ENCODE measurements at places on chromosomes 5 and 9. TPM values are rescaled to one million over a fixed set of nuclear protein-coding genes. Genes with fewer than 3 reads are reported as not detected.
A peak's percentile ranks its signal among the peaks of the same experiment; 100 is the strongest.

IRGM gene
- not detected for total RNA-seq

GLRA1 gene
- total RNA-seq = not detected

CERCAM gene
- total RNA-seq = 27.9 TPM

NXNL2 gene
- total RNA-seq = not detected

CDKN2B gene
- 1.8 TPM for total RNA-seq

LRRC26 gene
- not detected for total RNA-seq

F2RL2 gene
- total RNA-seq = 311 TPM

GABRA6 gene
- total RNA-seq = not detected

GMCL2 gene
- total RNA-seq = not detected

PLPP7 gene
- total RNA-seq = 4.9 TPM

STXBP1 gene
- 113 TPM for total RNA-seq

PCDHB9 gene
- 15.2 TPM for total RNA-seq

PCDHGA9 gene
- total RNA-seq = 3.1 TPM

LCN1 gene
- not detected for total RNA-seq

PLK2 gene
- total RNA-seq = 572 TPM

GRCh38 chr5:61132559-61132958, 29.7 kb downstream of the SMIM15 start:
- peaks cover 7% of the 10 kb centered on the region for H3K4me1 ChIP-seq
- H3K4me3 ChIP-seq = no peak overlapping the region
- no peaks in the 10 kb centered on the region for H3K36me3 ChIP-seq
- H3K27me3 ChIP-seq = peaks cover 1% of the 10 kb centered on the region
- H3K27ac ChIP-seq = no peak overlapping the region

DNA sequence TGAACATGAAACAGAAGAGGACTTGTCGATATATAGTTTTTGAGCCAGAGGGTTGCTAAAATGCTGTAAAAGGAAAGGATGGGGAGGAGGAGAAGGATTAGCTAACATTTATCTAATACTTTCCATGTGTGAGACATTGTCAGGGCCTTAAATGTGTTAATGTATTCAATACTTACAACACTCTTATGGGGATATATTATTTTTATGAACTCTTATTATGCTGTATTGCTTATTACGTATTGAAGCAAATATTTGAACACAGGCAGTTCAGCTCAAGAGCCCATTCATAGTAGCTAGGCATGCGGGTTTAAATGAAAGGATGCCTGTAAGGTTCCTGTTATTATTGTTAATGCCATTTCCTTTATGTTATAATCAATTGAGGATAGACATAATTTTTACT, 391.5 kb downstream of the CCDC171 start:
- no peaks in the 10 kb centered on the region for H3K36me3 ChIP-seq
- no peak overlapping the region for H3K27ac ChIP-seq
- H3K4me3 ChIP-seq = no peak overlapping the region
- DNase-seq = no peak
- no peaks in the 10 kb centered on the region for H3K27me3 ChIP-seq
- no peaks in the 10 kb centered on the region for H3K4me1 ChIP-seq

DNA sequence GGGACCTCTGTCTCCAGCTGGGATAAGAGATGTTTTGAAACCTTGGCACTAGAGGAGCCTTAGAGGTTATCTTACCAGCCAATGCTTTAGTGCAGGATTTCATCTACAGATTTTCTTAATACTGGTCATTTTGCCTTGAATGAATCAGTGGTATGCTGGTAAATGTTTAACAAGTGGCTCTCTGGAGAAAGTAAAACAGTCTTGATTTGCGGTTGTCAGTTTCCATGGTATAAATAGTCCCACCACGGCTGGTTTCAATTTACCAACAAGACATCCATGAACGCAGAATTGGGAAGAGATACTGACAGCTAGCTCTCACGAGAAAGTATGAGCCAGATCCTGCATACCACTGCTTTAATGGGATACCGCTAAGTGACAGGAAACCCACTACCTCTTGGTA, 56.7 kb upstream of the CXCL14 start:
- no peaks in the 10 kb centered on the region for H3K36me3 ChIP-seq
- H3K27me3 ChIP-seq = peaks cover 2% of the 10 kb centered on the region
- H3K4me1 ChIP-seq = no peaks in the 10 kb centered on the region

GRCh38 chr5:98109561-98110006, 663.9 kb upstream of the RGMB start:
- no peak overlapping the region for H3K27ac ChIP-seq
- H3K4me3 ChIP-seq = no peak overlapping the region
- DNase-seq = no peak
- no peaks in the 10 kb centered on the region for H3K27me3 ChIP-seq

GRCh38 chr5:35096932-35097331, 49.2 kb upstream of the AGXT2 start:
- no peak for DNase-seq
- H3K36me3 ChIP-seq = no peaks in the 10 kb centered on the region
- no peak overlapping the region for H3K27ac ChIP-seq
- peaks cover 7% of the 10 kb centered on the region for H3K4me1 ChIP-seq
- H3K27me3 ChIP-seq = peaks cover 4% of the 10 kb centered on the region

- no peak overlapping the region for H3K4me3 ChIP-seq
- no peak for DNase-seq
- no peaks in the 10 kb centered on the region for H3K4me1 ChIP-seq
- no peaks in the 10 kb centered on the region for H3K36me3 ChIP-seq
- no peaks in the 10 kb centered on the region for H3K27me3 ChIP-seq
Measured at GRCh38 chr5:91206734-91207133, 176.4 kb downstream of the ARRDC3 start.

DNA sequence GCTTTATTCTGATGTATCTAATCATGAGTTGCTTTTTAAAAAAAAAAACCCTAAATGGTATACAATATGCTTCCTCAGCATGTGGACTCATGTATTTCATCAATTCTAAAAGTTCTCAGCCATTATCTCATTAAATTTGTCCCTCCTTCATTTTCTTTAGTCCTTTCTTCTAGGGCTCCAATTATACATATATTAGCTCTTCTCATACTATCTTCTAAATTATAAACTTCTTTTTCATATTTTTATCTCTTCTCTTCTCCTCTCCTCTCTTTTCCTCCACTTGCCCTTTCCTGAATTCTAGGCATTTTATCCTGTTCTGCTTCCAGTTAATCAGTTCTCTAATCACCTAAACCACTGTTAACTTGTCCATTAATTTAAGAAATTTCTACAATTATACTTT, 55.0 kb upstream of the IL33 start:
- peaks cover 2% of the 10 kb centered on the region for H3K27me3 ChIP-seq
- no peaks in the 10 kb centered on the region for H3K36me3 ChIP-seq
- H3K27ac ChIP-seq = no peak overlapping the region
- DNase-seq = no peak
- H3K4me3 ChIP-seq = no peak overlapping the region

DNA sequence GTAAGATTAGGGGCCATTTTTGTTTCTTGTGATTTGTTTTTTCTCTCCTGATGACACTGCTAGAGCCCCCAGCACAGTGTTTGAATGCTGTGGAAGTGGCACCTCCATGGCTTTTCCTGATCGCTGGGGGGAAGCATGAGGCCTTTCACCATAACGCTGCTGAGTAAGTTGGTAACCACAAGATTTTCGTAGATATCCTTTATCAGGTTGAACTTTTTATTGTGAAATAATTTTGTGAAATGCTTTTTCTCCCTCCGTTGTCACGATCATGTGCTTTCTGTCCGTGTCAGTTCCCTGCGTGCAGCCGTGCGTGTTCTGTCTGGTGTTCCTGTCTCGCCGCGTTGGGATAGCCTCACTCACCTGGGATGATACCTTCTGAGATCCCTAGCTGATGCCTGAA, 59.4 kb downstream of the EHMT1 start:
- H3K4me3 ChIP-seq = no peak overlapping the region
- H3K27me3 ChIP-seq = no peaks in the 10 kb centered on the region
- H3K36me3 ChIP-seq = no peaks in the 10 kb centered on the region
- DNase-seq = no peak

- H3K4me1 ChIP-seq = no peaks in the 10 kb centered on the region
- no peaks in the 10 kb centered on the region for H3K27me3 ChIP-seq
- H3K36me3 ChIP-seq = peaks cover 13% of the 10 kb centered on the region
- no peak for DNase-seq
Measured at GRCh38 chr5:136164226-136164625, 28.7 kb downstream of the SMIM32 start.

DNA sequence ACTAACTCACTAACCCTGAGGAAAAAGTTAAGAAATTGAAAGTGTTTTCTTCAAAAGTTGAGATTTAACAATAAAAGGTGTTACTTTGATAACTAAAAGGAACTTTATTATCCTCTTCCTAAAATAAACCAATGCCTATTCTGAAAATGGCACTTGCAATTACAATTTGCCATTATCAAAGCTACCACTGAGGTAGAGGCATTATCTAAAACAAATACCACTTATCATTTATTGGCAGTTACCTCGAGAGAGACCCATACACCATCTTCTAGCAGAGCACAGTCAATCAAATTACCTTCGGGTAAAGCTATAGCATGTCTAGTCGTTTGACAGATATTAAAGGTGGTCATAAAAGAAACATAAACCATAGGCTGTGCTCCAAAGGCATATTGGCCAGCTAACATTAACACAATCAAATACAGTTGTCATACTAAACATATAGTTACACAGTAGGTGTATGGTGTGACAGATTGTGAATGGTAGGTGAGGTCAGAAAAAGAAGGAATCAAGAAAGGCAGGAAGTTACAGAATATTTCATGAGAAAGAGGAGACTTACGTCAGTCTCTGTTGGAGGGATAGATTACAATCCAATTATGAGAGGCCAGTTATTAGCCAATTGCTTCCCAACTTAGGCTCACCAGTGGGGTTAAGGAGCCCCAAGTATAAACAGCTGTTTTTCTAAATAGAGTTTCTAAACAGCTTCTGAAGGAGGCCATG, 56.3 kb downstream of the VCAN start:
- H3K27me3 ChIP-seq = peaks cover 2% of the 10 kb centered on the region
- H3K4me1 ChIP-seq = peaks cover 7% of the 10 kb centered on the region
- H3K27ac ChIP-seq = no peak overlapping the region
- no peaks in the 10 kb centered on the region for H3K36me3 ChIP-seq
- no peak overlapping the region for H3K4me3 ChIP-seq

DNA sequence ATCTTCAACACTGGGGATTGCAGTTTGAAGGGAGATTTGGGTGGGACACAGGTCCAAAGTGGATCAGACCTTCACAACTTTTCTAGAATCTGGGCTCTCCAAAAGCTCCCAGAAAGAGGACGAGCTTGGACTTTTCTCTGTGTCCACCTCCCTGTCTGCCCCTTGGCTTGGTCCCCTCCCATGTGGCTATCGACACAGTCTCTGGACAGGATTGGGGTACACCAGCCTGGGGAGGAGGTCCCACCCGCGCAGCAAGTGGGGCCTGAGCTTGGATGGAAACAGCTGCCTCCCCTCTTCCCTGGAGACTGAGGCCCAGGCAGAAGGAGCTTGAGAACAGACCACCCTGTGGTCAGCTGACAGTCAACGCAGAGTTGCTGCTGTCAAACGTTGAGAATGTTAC, 84.6 kb upstream of the FCN1 start:
- no peak for DNase-seq
- no peaks in the 10 kb centered on the region for H3K4me1 ChIP-seq
- H3K27me3 ChIP-seq = peaks cover 7% of the 10 kb centered on the region
- peak overlapping the region; percentile 47 for H3K4me3 ChIP-seq
- no peak overlapping the region for H3K27ac ChIP-seq
- peaks cover 4% of the 10 kb centered on the region for H3K36me3 ChIP-seq

DNA sequence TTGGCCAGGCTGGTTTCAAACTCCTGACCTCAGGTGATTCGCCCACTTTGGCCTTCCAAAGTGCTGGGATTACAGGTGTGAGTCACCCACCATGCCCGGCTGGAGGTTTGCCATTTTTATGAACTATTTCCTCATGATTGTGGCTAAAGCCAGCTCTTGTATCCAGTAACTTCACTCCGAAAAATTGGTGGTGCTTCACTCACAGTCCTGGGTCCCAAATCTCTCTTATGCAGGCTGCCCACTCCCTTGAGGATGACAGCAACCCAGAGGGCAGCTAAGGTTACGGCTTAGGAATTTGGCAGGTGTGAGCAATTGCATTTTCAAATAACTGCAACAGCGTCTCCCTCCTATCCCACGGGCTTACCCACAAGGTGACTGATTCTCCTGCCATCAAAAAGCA, 23.4 kb upstream of the FUBP3 start:
- peaks cover 2% of the 10 kb centered on the region for H3K27me3 ChIP-seq
- peaks cover 3% of the 10 kb centered on the region for H3K4me1 ChIP-seq
- DNase-seq = no peak
- no peaks in the 10 kb centered on the region for H3K36me3 ChIP-seq
- H3K4me3 ChIP-seq = no peak overlapping the region
- no peak overlapping the region for H3K27ac ChIP-seq

DNA sequence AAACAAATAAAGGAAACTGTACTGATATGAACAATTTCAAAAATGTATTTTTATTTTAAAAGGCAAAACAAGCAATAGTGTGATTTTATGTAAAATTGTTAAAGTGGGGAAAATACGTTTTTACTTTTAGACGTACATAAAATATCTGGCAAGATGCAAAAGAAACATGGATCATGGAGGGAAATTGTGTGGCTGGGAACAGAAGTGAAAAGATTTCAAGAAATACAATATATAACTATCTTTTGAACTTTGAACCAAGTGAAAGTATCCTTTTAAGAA, 1.5 kb upstream of the ZNF367 start:
- DNase-seq = no peak
- H3K27me3 ChIP-seq = peaks cover 5% of the 10 kb centered on the region
- H3K4me3 ChIP-seq = peak overlapping the region; percentile 91
- H3K36me3 ChIP-seq = no peaks in the 10 kb centered on the region

- H3K27ac ChIP-seq = no peak overlapping the region
- no peak for DNase-seq
- peaks cover 3% of the 10 kb centered on the region for H3K27me3 ChIP-seq
- peaks cover 18% of the 10 kb centered on the region for H3K36me3 ChIP-seq
- no peak overlapping the region for H3K4me3 ChIP-seq
Measured at GRCh38 chr9:88998911-88999310, 7.6 kb downstream of the S1PR3 start.

DNA sequence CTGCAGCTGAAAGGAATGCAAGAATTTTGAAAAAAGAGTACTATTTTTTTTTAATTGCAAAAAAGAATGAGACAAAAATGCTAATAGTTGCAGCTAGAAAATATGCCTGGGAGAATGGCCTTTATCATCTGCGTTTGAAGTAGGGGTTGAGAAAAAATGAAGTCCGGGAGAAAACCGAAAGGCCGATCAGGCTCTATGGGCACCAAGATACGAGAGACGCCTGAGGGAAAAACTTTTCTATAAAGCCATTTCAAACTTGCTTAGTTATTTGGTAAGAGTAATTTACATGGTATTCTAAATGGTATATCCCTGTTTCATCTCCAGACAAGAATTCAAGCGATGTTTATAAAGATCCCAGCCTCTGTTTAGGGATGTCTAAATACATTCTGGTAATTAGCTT, 99.3 kb upstream of the EFNA5 start:
- no peak overlapping the region for H3K27ac ChIP-seq
- peaks cover 4% of the 10 kb centered on the region for H3K4me1 ChIP-seq
- H3K36me3 ChIP-seq = no peaks in the 10 kb centered on the region
- peaks cover 2% of the 10 kb centered on the region for H3K27me3 ChIP-seq

DNA sequence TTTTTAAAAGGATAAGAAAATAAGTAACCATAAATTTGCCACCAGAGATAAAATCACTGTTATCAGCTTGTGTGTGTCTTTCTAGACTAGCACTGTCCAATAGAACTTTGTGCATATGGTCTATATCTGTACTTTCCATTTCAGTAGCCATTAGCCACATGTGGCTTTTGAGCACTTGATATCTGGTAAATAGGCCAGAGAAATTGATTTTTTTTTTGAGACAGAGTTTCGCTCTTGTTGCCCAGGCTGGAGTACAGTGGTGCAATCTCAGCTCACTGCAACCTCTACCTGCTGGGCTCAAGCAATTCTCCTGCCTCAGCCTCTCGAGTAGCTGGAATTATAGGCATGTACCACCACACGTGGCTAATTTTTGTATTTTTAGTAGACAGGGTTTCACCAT, 17.8 kb downstream of the RBM27 start:
- no peak overlapping the region for H3K4me3 ChIP-seq
- H3K27me3 ChIP-seq = no peaks in the 10 kb centered on the region
- no peaks in the 10 kb centered on the region for H3K36me3 ChIP-seq
